Right renal cortex interstitium (tissue), 3 donors: ENCODE measurements at places on chromosomes 6 and 20. TPM values are rescaled to one million over a fixed set of nuclear protein-coding genes. Genes with fewer than 3 reads are reported as not detected.

Gene FAM217A
- polyA plus RNA-seq, result 1.5 TPM

Gene PDYN
- polyA plus RNA-seq, result 0.23 TPM

Gene FRS3
- polyA plus RNA-seq, result 5.0 TPM

DNA sequence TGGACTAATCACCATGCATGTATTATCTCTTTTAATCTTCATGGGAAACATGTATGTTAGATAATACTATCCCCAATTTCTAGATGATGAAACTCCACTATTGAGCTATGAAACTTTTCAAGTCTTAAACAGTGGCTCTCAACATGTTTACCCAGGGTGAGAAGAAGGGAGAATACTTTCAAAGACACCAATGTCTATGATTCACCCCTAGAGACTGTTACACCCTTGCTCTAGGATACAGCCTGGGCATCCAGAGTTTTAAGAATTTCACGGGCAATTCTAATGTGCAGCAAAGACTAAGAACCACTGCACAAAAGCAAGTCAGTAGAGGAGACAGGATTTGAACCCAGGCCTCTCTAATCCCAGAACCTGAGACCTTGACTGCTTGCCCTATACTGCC, 47.8 kb downstream of the GFOD1 start:
- DNase-seq, result no peak

DNA sequence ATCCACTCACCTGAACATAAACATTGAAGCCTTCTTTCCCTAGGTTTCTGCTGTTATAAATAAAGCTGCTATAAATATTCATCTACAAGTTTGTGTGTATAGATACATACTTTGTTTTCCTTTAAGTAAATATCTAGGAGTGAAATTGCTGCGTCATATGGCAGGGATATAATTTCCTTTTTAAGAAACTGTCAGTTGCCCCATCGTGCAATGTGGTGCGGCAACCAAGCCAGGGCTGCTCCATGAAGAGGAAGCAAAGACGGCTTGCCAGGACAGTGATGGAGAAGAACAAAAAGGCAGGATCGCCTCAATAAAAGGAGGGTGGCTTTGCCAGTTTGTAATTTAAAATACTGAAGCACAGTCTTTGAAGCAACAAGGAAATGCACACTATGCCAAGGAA, 36.6 kb downstream of the CITED2 start:
- no peak for DNase-seq

- DNase-seq, result no peak
Observed at GRCh38 chr6:108168090-108168463, 2.3 kb downstream of the NR2E1 start.

- no peak for DNase-seq
Observed at GRCh38 chr6:9095137-9095536, 659.8 kb upstream of the SLC35B3 start.
